CD4-positive, CD25-positive, alpha-beta regulatory T cell (primary cell): ENCODE measurements at places on chromosomes 12 and 14.

- no peak for DNase-seq
Measured at GRCh38 chr12:120413901-120414695, 23.8 kb upstream of the COX6A1 start.

GRCh38 chr14:101469382-101470247, 91.7 kb upstream of the DIO3 start:
- DNase-seq, result no peak

- no peak for DNase-seq
Measured at GRCh38 chr12:67077617-67078016, 191.5 kb upstream of the CAND1 start.

DNA sequence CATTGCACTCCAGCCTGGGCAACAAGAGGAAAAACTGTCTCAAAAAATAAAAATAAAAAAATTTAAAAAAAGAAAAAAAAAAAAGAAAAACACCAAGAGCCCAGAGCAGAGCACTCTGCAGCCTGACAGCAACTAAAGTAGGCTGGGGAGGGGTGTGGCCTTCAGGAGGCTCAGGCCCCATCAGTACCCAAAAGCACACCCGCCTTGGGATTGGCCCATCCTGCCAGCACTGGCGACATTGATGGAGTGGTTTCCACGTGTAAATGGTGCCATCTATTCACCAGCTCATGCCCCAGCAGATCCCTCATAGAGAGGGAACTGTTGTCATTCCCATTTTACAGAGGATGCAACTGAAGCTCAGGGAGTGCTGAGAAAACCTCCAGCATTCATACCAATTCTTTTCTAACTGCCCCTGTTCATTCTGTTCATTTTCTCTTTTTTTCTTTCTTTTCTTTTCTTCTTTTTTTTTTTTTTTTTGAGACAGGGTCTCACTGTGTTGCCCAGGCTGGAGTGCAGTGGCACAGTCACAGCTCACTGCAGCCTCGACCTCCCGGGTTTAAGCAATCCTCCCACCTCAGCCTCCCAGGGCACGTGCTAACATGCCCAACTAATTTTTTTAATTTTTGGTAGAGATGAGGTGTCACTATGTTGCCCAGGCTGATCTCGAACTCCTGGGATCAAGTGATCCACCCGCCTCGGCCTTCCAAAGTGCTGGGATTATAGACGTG, 89.3 kb downstream of the IRF2BPL start:
- DNase-seq, result no peak

DNA sequence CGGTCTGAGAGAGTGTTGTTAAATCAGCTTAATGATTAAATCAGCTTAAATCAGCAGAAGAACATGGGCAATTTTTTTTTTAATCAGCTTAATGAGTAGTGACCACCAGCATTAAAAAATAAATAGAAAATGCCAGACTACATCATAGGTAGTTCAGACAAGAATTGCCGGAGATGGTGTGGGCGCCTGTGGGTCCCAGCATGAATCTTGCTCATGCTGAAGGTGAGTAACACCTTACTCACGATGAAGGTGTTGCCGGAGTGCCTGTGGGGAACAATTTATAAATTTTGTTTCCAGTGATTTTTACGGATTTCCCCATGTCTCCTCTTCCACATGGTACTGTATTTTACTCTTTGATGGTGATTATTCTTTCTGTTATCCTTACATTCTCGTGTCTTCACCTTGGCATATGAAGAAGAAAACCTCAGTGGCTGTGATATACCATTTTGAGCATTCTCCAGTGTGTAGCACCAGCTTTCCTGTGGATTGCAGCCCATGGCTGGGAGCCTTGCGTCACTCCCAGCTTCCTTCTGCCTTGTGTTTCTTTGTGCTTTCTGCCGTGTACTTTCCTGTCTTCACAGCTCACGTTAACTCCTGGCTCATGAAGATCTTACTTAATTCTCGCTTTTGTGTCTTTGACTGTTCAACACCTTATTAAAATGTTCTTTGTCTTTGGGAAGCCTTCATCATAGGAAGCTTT, 4.7 kb downstream of the TDRD9 start:
- DNase-seq, result no peak

GRCh38 chr14:94880876-94881275, 111.0 kb upstream of the GSC start:
- DNase-seq, result no peak

- no peak for DNase-seq
Measured at GRCh38 chr14:55434805-55435174, 5.6 kb downstream of the TBPL2 start.

GRCh38 chr14:90814806-90815571, 1.2 kb downstream of the TTC7B start:
- no peak for DNase-seq

- DNase-seq, result no peak
Measured at GRCh38 chr12:23084236-23084995, 459.4 kb downstream of the ETNK1 start.
